ENCODE measurements at places on chromosomes 5 and 9. TPM values are rescaled to one million over a fixed set of nuclear protein-coding genes. Genes with fewer than 3 reads are reported as not detected.

CDKN2A gene
- total RNA-seq, result 7.6 TPM

SUSD3 gene
- total RNA-seq, result 54.5 TPM

CAMSAP1 gene
- 30.6 TPM for total RNA-seq

CCL28 gene
- 2.1 TPM for total RNA-seq

DNA sequence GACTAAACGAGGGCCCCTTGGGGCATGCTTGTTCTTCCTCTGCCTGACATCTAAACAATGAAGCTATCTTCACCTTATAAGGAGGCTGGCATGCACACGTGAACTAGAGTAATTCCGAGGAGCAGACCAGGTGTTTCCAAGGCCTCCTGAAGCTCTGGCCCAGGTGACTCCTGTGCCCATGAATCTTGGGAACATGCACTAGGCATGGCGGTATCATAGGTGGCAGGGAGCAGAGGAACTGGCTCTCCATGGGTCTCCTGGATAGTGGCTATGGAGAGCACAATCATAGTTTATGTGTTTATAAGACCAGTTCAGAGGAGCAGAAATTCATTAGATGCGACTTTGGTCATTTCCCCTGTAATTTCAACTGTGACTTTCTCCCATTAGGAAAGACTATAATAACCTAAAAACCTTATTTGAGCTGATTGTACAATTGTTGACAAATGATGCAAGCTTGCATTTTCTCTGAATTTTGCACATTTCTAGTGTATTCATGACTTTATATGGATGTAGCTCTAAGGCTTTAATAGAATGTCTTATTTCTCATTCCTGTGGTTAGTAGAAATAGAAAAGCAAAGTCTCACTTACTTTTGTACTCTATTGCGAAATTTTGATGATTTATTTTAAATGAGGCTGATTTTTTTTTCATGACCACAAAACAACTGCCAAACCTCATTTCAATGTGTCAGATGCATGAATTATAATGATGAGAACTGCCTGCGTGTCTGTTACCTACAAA lies 135.3 kb upstream of the RPS23 start:
- H3K4me3 ChIP-seq, result no peak overlapping the region
- no peaks in the 10 kb centered on the region for H3K36me3 ChIP-seq

DNA sequence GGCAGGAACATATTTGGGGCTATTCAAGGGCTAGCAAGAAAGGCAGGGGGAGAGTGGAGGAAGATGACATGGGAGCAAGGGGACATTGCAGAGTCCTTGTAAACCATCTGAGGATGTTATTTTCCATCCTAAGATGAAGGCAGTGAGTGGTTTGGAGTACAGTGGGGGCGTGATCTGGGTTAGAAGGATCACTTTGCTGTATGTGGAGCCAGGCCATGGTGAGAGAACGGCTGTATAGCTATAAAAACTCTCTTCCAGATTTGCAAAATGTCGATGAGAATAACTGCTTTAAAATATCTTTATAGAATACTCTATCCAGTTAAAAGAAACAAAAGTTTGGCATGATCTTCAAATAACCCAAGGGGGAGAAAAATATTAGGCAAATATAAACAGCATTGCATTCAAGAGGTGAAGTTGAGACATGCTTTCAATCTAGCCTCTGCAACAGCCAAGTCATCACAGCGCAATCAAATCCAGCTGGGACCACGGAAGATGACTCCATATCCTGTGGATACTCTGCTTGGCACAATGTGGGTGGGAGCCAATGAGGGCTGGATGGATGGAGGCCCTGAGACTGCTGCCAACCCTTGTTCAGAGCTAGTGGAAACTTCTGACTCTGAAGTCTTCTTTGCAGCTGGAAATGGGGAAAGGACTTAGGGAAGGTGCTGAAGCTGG lies 111.5 kb upstream of the BASP1 start:
- H3K27ac ChIP-seq, result no peak overlapping the region
- no peak for DNase-seq
- H3K4me1 ChIP-seq, result no peaks in the 10 kb centered on the region
- no peak overlapping the region for H3K4me3 ChIP-seq
- no peaks in the 10 kb centered on the region for H3K27me3 ChIP-seq

DNA sequence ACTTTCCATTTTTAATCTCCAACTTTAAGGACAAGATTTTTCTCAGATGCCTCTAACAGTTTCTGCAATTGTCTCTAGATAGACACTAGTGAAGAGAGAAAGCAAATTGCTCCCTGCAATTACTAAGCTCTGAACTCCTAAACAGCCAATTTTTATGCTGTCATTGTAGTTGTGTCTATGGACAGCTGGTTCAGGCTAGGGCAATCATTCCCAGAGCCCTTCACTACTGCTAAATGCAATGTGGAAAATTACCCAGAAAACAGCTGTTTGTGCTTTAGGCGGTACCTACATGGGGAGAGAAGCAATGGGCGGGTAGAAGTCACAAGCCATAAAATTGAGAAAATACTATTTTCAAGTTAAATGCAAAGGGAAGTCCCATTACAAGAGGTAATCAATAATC lies 211.6 kb downstream of the SPOCK1 start:
- H3K4me3 ChIP-seq, result no peak overlapping the region
- no peaks in the 10 kb centered on the region for H3K27me3 ChIP-seq
- no peak for DNase-seq
- no peak overlapping the region for H3K27ac ChIP-seq
- no peaks in the 10 kb centered on the region for H3K4me1 ChIP-seq

DNA sequence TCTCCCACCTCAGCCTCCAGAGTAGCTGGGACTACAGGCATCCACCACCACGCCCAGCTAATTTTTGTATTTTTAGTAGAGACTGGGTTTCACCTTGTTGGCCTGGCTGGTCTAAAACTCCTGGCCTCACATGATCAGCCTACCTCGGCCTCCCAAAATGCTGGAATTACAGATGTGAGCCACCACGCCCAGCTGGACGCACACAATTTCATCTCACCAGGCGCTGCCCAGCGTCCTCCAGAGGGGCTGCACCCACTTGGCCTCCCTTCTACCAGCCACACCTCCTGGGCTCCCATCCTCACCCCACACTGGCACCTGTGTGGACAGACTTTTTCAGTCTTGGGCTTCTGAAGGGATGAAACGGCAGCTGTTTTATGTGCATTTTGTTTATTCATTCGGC lies 3.8 kb upstream of the EXOC3 start:
- H3K4me1 ChIP-seq, result peaks cover 13% of the 10 kb centered on the region
- no peaks in the 10 kb centered on the region for H3K27me3 ChIP-seq
- no peak overlapping the region for H3K27ac ChIP-seq
- no peak for DNase-seq
- no peak overlapping the region for H3K4me3 ChIP-seq

GRCh38 chr9:16360247-16360646 lies 510.2 kb downstream of the BNC2 start:
- no peak overlapping the region for H3K27ac ChIP-seq
- H3K4me1 ChIP-seq, result peaks cover 8% of the 10 kb centered on the region
- no peaks in the 10 kb centered on the region for H3K36me3 ChIP-seq
- no peak overlapping the region for H3K4me3 ChIP-seq

GRCh38 chr9:2853517-2853916 lies 9.6 kb upstream of the PUM3 start:
- DNase-seq, result no peak
- H3K4me1 ChIP-seq, result no peaks in the 10 kb centered on the region
- no peaks in the 10 kb centered on the region for H3K36me3 ChIP-seq
- H3K27ac ChIP-seq, result no peak overlapping the region
- no peak overlapping the region for H3K4me3 ChIP-seq

DNA sequence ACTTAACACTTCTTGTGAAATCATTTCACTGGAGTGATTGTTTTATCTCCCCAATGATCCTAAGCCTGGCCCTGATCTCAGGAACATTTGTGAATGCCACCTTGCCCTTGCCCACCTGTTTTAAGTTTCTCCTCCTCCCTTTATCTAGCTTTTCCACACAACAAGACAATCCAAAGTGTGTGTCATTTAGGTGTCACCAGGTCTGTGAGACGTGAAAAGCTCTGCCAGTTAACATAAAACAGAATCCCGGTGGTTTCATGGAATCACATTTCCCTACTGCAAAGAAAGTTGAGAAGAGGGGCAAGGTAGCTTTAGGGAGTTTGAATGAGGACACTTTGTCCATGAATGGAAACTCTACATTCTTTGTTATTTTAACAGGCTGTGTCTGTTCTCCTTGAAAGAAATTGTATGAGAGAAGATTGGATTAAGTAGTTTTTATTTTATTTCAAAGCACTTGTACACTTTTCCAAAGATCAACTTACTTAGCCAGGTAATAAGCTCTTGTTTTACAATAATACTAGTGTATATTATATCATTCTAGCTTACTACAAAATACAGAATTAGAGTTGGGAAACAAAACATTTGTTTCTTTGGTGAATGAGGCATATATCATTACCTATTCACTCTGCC lies 239.0 kb downstream of the ISL1 start:
- no peak overlapping the region for H3K27ac ChIP-seq
- H3K27me3 ChIP-seq, result no peaks in the 10 kb centered on the region
- H3K4me1 ChIP-seq, result no peaks in the 10 kb centered on the region
- no peak overlapping the region for H3K4me3 ChIP-seq
- DNase-seq, result no peak

Data from ovary (tissue), 10 donors.